ENCODE measurements at places on chromosomes 3 and 15.
A peak's percentile ranks its signal among the peaks of the same experiment; 100 is the strongest.

DNA sequence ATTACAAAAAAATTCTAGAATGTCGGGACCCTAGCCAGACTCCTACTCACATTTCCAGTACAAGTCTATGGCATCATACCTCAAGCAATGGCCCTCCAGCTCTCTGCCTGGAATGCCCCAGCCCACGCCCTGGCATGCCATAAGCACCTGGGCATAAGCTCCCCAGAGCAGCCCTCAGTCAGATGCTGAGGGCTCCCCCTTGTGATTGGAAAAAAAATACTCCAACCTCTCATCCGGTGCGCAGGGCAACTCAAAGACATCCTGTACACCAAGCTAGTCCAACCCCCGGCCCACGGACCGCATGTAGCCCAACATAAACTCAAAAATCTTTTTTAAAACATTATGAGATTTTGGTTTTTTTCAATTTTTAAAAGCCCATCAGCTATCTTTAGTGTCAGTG lies 115.4 kb downstream of the NEK10 start:
- DNase-seq, result peak; percentile 48

DNA sequence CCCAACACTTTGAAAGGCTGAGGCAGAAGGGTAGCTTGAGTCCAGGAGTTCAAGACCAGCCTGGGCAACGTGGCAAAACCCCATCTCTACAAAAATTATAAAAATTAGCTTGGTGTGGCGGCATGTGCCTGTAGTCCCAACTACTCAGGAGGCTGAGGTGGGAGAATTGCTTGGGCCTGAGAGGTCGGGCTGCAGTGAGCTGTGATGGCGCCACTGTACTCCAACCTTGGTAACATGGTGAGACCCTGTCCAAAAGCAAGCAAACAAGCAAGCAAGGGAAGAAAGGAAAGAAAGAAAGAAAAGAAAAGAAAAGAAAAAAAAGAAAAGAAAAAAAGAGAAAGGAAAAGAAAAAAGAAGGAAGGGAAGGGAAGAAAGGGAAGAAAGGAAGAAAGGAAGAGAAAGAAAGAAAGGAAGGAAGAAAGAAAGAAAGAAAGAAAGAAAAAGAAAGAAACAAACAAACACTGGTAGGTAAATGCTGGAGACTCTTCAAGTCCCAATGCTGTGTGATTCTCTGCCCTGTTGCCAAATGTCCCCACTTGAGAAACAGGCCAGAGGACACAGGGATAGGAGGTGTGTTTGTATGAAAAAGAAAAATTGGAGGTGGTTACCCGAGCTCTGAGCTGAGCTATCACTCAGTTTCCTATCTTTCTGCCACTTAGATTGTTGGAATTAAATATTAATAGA lies 121.1 kb downstream of the RAB11A start:
- no peak for DNase-seq

- no peak for DNase-seq
Observed at GRCh38 chr3:66593978-66594377, 93.2 kb upstream of the LRIG1 start.

DNA sequence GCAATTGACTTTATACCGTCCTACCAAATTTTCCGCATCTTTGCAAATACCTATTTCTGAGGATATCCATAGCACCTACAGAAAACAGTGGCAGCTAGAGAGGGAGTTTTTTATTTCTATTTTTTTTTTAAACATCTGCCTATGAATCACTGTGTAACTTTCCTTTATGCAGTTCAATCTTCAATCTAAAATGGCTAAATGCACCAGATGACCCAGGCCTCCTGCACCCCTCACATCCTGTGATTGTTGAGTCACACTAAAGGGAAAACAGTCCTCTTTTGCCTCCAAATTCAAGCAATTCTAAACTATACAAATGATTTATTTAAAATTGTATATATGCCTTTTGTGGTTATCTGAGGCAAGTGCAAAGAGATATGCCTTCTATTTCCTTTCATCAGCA lies 20.1 kb upstream of the BCL6 start:
- no peak for DNase-seq

DNA sequence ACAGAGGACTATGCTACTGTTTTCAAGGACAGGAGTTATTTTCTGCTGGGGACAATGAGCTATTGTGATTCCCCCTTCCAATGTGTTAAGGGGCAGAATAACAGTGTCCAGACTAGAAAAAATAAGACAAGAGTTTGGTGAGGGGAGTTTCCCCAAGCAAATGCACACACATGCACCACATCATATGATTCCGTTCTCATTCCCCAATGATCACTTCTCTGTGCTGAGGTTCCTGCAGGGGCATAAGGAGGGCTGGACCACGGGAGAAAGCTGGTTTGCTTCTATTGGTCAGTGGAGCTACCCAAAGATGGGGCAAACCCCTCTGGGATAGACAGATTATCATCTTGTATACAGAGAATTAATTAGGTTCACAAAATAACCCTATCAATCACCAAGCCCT lies 80.6 kb downstream of the RBPMS2 start:
- no peak for DNase-seq

GRCh38 chr3:106691476-106691875 lies 685.8 kb upstream of the CCDC54 start:
- DNase-seq, result no peak

- DNase-seq, result no peak
Observed at GRCh38 chr3:146590521-146590920, 14.6 kb downstream of the PLSCR5 start.

- peak; percentile 83 for DNase-seq
Observed at GRCh38 chr3:4850211-4850927, 128.9 kb upstream of the BHLHE40 start.

DNA sequence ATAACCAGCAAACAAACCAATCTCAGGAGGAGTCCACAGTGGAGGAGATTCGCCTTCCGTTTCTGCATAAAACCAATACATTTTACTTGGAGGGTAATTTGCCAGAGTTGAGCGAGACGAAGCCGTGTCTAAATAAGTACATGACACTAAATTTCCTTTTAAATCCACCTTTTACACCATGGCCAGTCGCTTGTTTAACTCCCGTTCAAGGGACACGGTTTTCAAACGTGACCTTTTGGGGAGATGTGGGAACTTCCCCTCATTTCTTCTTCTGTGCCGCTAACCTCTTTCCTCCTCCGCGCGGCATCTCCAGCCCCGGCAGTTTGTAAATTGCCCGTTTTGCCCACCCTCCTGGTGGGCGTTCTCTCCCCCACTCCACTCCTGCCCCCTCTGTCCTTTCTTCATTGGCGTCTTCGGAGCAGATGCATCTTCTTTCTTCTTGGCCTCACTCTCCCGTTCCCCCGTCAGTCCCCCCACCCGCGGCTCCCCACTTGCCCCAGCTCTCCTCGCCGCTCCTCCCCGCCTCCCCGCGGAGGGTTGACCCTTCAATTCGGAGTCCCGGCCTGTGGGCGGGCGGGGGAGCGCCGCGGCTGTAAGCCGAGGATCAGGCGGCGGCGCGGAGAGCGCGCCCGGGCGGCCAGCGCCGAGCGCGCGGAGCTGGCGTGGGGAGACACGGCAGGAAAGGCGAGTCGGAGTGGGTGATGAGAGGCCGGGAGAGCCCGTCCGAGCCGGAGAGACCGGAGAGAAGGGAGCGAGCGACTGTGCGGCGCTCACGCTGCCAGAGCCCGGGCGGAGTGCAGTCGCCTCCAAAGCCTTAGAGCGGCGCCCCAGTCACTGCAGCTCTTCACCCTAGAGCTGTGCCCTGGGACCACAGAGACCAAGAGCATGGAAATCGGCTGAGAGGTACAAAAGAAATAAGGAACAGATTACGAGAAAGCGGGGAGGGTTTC lies at the start of gene NLGN1:
Gene NLGN1 (plus strand): TSS at position 584 of the 950 bp plus-strand sequence.
- no peak for DNase-seq

- no peak for DNase-seq
Observed at GRCh38 chr3:57244946-57245345, 17.4 kb downstream of the APPL1 start.

Data from T-helper 2 cell (primary cell).